ENCODE measurements at places on chromosomes 7 and 10. TPM values are rescaled to one million over a fixed set of nuclear protein-coding genes. Genes with fewer than 3 reads are reported as not detected.

DNA sequence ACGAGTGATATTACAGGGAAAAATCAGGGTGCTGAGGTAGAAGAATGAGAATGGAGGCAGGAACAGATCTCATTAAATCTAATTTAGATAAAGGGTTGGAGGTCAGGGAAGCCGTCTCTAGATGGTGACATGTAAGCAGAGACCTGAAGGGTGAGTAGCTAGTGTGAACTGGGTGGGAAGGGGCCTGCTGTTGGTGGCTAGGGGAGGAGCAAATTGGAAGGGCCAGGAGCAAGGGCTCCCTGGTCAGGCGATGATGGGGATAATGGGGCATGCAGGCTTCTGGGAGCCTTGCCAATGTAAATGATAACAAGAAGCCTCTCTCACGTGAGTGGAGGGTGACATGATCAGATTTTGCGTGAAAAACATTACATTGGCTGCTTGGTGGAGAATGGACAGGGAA lies 76.3 kb downstream of the WDFY4 start:
- no peak for DNase-seq

GRCh38 chr7:8379264-8379663 lies 54.1 kb upstream of the NXPH1 start:
- peak; percentile 49 for DNase-seq

GRCh38 chr10:103676058-103676785 lies 179.2 kb downstream of the SH3PXD2A start:
- peak; percentile 39 for DNase-seq

GRCh38 chr7:66013938-66014337 lies 31.9 kb upstream of the GUSB start:
- DNase-seq: peak; percentile 37

DNA sequence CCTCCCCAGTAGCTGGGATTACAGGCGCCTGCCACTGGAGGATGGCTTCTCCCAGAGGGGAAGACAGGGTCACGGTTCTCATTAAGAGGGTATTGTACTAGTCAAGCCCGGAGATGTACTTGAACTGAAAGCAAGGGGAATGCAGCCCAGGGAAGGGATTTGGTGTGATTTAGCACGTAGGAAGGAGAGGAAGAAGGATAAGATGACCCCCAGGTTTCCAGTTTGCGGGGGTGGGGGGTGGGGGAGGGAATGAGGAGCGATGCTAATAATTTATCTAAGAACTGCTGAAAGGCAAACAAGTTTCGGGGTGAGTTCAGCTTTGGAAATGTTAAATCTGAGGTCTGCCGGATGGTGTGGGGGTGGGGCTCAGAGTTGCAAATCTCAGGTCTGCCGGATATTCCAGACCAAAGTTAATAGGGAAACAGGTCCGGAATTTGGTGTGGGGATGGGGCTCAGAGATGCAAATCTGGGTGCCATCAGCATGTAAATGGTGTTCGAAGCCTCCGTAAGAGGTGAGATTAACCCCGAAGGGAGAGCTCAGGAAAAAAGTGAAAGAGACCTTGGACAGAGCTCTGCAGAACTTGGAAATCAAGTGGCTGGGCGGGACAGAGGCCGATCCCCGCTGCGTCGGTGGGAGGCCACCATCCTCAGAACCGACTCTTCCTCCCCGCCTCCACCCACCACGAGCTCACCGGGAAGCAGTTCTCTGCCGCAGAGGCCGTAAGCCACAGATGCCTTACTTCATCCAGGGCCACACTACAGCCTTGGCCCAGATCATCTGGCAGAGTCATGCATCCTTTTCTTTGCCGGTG lies 1.6 kb upstream of the SEPHS1 start:
- DNase-seq: peak; percentile 44

GRCh38 chr10:113960617-113961181 lies 83.0 kb upstream of the ADRB1 start:
- no peak for DNase-seq

- DNase-seq: no peak
Observed at GRCh38 chr7:69208848-69209247, 389.4 kb upstream of the AUTS2 start.

- DNase-seq: peak; percentile 79
Observed at GRCh38 chr7:22444181-22444971, 55.6 kb downstream of the STEAP1B start.

DNA sequence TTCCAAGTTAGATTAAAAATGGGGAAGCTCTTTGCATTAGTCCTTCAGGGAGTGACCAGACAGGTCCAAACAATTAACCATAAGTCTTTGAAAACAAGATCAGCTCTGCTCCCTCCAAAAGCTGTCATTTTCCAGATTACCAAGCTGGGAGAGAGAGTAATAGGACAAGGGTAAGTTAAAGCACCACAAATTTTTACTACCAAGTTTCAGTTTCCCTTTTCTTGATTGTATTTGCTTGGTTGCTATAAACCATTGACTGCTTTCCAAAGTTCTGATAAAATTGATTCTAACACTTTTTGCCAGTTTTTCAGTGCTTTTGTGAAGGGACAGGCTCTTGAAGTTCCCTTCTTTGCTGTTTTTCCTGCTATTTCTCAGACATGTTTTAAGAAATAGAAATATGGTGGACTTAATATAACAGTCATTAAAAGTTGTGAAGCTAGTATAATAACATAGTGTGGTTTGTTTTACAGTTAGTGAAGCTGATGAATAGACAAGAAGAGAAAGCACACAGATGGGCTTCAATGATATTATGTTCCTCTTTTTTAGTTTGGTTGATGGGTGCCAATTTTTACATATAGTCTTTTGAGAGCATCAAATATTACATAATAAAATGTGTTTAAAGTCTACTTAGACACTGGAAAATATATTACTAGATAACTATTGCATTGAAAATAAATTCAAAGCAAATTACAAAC lies 40.0 kb upstream of the ZNF365 start:
- DNase-seq: no peak

GRCh38 chr7:90607196-90607595 lies 11.1 kb downstream of the CDK14 start:
- DNase-seq: no peak

- no peak for DNase-seq
Observed at GRCh38 chr7:99028261-99028973, 115.5 kb downstream of the SMURF1 start.

DNA sequence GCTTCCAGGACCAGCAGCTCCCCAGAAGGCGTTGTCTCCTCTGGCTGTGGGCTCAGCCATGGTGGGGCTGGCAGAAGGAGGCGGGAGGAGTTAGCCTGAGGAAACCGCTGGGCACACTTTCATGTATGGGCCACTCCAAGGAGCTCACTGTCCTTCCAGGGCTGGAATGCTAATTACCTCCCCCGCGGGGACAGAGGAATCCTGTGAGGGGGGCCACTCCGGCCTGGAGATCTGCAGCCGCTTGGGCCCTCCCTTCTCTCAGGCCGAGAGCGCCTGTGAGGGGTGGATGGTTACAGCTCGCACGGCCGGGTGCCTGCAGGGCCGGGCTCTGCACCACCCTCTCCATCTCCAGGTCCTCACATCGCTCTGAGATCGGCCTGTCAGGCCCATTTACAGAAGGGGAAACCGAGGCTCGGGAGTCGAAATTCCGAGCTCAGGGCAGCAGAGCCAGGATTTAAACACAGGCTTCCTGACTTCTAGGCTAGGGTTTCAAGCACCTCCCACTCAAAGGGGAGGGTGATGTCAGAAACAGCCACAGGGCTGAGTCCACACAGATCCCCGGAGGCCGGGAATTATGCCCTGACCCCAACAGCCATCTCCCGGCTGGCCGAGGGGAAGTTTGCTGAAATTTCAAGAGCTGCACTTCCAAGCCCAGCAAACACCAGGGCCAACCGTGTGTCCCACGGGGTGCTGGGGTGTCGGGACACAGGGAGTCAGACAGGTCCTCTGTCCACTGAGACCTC lies 59.1 kb downstream of the PDGFA start:
- no peak for DNase-seq

GRCh38 chr7:31456646-31457368 lies 57.1 kb upstream of the ITPRID1 start:
- no peak for DNase-seq

DNA sequence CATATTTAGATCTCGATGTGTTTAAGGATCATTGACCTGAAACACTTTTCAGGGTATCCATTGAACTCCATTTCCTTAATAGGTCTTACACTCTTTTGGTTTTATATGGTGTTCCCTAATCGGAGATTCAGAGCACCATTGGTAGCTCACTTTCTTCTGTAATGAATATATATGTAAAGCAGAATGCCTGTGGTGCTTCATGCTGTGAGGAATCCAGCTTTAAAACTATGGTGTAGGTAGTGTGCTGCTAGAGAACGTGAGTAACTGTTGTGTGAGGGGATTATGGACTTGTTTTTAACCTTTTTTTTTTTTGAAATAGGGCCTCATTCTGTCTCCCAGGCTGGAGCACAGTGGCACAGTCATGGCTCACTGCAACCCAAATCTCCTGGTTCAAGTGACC lies 376.9 kb upstream of the LRGUK start:
- DNase-seq: no peak

DNA sequence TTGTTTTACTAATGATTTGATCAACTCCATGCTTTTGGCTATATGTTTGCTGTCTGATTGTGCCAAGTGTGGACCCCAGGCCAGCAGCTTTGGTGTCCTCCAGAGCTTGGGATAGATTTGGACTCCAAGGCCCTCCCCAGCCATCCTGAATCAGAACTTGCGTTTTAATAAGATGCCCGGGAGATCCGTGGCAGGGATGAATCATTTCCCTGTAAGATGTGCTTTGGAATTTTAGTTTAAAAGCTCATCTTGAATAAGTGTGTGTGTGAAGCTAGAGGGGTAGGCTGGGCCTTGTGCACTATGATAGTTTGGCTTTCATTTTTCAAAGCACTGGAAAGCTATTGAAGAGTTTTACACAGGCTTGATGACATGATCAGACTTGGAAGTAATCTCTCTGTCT lies 66.2 kb upstream of the SDK1 start:
- no peak for DNase-seq

- no peak for DNase-seq
Observed at GRCh38 chr7:144738708-144739314, 97.0 kb downstream of the TPK1 start.

DNA sequence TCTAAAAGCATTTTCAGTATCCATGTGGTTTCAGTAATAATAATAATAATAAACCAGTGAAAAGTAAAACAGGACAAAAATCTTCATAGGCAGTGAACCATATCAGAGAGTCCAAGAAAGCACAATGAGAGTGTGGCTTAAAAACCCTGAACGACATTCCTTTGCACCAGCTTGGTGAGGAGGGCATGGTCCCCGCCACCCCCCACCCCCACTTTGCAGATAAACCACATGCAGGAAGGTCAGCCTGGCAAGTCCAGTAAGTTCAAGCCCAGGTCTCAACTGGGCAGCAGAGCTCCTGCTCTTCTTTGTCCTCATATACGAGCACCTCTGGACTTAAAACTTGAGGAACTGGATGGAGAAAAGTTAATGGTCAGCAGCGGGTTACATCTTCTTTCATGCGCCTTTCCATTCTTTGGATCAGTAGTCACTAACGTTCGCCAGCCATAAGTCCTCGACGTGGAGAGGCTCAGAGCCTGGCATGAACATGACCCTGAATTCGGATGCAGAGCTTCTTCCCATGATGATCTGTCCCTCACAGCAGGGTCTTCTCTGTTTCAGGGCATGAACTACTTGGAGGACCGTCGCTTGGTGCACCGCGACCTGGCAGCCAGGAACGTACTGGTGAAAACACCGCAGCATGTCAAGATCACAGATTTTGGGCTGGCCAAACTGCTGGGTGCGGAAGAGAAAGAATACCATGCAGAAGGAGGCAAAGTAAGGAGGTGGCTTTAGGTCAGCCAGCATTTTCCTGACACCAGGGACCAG lies 172.5 kb downstream of the EGFR start:
- DNase-seq: no peak

GRCh38 chr7:30557245-30557644 lies 37.4 kb upstream of the GARS1 start:
- DNase-seq: no peak

DNA sequence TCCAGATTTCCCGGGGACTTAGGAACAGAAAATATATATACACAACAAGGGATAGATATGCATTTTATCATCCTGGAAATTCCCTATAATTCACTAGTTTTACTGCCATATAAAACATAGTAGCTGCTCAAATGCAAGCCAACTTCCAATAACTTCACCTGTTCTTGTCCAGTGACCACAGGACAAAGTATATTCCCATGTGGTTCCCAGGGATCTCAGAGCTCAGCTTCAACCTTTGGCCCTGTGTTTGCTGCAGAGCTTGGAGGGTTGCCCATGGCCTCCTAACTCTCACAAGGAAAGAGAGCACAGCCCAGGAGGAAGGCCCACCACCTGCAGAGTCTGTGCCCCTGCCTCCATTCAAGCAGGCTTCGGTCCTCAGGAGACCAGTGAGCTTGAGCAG lies 4.5 kb upstream of the DRGX start:
- DNase-seq: no peak

- peak; percentile 43 for DNase-seq
Observed at GRCh38 chr7:140475747-140476333, 3.5 kb downstream of the MKRN1 start.

- peak; percentile 93 for DNase-seq
Observed at GRCh38 chr10:72056113-72056512, 32.2 kb downstream of the SPOCK2 start.

GRCh38 chr7:26633557-26633956 lies 230.8 kb downstream of the SKAP2 start:
- no peak for DNase-seq

GRCh38 chr10:108301002-108301401 lies 1136.5 kb upstream of the SORCS1 start:
- no peak for DNase-seq

DNA sequence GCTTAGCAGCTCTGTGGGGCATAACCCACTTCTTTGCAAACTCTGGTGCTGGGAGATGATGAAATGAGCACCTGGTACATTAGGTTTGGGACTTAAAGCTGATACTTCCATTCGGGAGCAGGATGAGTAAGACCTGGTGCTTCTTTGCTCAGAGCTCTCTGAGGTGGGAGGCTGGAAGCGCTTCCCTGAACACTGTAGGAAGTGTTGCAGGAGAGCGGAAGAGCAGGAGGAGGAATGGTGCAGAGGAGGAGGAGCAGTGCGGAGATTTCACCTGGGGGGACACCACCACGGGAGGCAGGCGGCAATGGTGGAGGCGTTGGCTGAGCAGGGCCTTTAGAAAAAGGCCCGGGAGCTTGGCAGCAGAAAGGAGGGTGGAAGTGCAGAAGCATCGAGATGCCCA lies 142.5 kb downstream of the MGMT start:
- DNase-seq: no peak

GRCh38 chr10:112059220-112059619 lies 124.3 kb downstream of the GPAM start:
- DNase-seq: no peak

Gene ZNF467
- 9.9 TPM for total RNA-seq

Gene PLAC9
- 6.5 TPM for total RNA-seq

Gene GIMAP5
- 11.9 TPM for total RNA-seq

Gene FAM24B
- 4.3 TPM for total RNA-seq

Gene CHST3
- total RNA-seq: 19.4 TPM

Gene ANKRD7
- total RNA-seq: not detected

Gene LRIT1
- total RNA-seq: not detected

Gene ACTL6B
- total RNA-seq: not detected

Gene SPDYE5
- not detected for total RNA-seq

Gene ITGA8
- total RNA-seq: 0.66 TPM

Gene IDE
- total RNA-seq: 19.5 TPM

Gene CHN2
- total RNA-seq: 58.6 TPM

Gene FOXK1
- total RNA-seq: 16.2 TPM

Gene NODAL
- total RNA-seq: not detected

Gene TSPAN33
- total RNA-seq: 12.5 TPM
